ENCODE measurements at places on chromosomes 5 and 9.

DNA sequence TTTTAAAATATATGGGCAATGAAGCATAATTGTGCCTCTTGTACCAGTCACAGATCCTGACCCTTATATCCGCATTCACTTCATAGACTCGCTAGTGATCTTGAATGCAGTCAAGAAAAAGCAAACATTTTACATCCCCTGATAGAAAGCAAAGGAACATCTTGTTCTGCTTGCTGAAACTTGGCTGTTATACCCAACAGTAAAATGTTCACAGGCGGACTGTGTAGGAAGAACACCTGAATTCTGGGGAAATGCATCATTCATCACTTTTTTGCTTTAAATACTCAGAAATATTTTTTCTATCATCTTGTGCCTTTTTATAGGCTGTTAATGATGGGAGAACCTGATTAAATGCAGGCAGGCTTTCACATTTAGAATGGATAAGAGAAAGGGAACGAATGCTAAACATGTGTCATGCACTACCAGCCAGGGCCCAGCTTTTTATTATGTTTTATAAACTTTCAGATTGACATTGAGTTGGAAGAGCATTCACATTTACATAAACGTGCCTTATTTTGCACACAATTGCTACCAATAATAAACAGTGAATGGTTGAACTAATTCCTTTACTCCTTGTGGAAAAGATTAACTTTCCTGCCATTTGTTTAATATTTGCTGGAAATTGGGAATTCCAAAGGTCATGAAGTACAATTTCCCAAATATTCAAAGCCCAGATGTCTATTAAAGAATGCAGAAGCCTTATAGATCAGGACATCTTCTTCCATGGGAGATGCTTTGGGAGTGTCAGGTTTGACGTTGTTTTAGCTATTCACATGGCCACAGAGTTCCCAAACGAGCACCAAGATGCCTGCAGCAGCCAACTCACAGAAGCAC lies 756.2 kb downstream of the TLE1 start:
- DNase-seq = no peak

- no peak for DNase-seq
These were observed 11.0 kb downstream of the IFNA21 start for GRCh38 chr9:21155501-21155900.

GRCh38 chr5:26833596-26833995 lies 204.8 kb downstream of the CDH9 start:
- DNase-seq = no peak

GRCh38 chr9:112186695-112187094 lies 11.6 kb upstream of the SUSD1 start:
- DNase-seq = no peak

DNA sequence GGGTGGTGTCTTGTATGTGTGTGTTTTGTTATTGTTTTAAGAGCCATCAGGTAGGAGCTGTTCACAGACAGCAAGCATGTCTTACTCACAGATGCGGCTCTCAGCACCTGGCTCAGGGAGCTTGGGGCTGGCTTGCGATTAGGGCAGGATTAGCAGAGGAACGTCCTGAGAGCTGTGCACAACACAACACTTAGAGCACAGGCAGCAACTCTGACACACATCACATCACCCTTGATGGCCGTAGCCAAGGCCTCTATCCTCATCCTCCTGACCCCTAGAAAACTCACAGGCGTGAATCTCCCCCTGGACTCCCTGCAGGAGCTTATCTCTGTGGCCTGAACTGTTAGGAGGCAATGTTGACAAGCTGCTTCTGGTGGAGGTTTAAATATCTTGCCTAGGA lies 7.1 kb upstream of the IL17B start:
- DNase-seq = no peak

- no peak for DNase-seq
These were observed 350.5 kb downstream of the ZNF608 start for GRCh38 chr5:124395926-124396325.

DNA sequence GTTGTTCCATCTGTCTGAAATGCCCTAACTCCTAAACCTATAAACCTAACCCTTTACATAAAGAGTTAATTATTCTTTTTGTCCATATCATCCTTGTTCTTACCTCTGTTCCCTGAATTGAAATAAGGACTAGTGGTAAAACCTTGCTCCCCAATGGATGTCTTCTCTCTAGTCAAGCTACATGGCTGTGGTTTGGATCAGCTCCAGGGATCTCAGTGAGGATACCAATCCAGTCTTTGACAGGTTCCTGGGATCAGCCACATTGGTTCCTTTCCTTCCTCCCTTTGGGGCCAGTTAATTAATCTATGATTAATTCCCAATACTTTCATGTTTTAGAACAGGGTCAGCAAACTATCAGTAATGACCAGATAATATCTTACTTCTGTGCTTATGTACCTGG lies 151.6 kb downstream of the SIL1 start:
- DNase-seq = no peak

GRCh38 chr5:65271906-65272305 lies 209.8 kb downstream of the ADAMTS6 start:
- no peak for DNase-seq

DNA sequence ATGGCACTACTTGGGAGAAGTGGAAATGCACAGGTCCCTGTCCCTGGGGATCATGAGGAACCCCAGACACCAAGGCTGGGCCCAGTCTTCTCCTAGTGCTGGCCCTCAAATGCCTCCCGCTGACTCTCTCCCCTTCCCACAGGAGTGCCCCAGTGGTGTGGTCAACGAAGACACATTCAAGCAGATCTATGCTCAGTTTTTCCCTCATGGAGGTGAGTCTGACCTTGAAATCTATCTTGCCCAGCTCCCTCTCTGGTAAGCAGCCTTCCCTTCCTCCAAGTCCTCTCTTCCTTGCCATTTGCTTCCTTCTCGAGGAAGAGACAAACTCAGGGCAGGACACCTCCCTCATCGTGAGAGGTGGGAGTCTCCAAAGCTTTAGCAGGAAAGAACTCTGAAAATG lies 63.3 kb upstream of the GABRP start:
- DNase-seq = no peak

- no peak for DNase-seq
These were observed 30.6 kb downstream of the SYK start for GRCh38 chr9:90832261-90832660.

DNA sequence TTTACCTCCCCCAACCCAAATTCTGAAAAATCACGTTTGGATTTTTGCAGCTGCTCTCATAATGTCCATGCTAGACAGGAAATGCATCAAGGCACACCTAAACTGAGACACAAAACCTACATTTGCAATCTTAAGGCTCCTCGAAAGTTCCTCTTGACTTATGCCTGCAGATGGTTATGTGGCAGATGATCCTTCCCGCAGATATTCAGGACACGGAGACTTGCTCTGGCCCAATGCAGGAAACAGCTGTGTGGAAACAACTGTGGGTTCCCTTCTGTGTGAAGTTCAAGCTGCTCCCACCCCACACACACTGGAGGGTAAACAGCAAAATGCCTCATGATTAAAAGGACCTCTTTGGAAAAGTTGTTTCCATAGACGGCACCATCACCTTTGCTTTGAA lies 253.8 kb downstream of the EBF1 start:
- no peak for DNase-seq

DNA sequence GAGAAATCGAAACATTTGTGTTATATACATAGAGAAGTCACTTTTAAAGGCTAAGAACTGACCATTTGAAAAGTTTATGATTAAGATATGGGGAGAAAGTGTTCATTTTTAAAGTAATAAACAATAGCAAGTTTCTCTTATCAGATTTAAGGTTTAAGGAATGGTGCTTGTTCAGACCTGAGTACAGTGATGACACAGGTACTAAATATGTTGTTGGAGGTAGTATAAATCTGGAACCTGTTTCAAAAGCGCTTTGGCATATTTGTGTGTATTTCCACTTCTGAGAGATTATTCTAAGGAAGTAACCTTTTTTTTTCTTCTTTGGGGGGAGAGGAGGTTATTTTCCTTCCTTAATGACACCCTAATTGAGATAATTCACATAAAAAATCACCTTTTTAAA lies 18.4 kb downstream of the CDC42SE2 start:
- DNase-seq = no peak

DNA sequence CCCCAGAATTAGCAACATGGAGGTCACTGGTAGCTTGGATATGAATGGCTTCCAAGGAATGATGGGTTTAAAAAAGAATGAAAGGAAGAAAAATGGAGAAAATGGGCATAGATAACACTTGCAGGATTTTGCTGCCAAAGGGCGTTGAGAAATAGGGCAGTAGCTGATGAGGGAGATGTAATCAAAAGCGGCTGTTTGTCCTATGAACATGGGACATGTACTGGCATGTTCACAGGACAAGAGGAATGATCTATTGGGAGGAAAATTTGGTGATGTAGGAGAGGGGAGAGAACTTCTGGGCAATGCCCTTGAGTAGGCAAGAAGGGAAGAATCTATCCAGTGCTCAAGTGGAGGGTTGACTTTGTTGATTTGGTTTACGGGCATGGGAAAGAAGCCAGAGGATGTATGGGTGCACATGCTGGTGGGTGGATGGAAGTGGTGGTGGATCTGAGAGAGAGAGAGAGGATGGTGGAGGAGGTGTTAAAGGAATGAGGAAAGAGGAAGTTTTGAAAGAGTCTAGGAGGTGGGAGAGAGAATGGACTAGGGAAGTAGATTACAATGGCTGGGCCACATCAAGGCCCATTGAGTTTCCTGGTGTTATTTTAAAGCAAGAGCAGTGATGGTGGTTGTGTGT lies 115.1 kb upstream of the MVB12B start:
- DNase-seq = no peak

All from mesothelial cell of epicardium (in vitro differentiated cells).